ENCODE measurements at places on chromosomes 13 and 19.

- DNase-seq: peak; percentile 38
Observed at GRCh38 chr19:23787106-23787505, 28.4 kb upstream of the ZNF681 start.

DNA sequence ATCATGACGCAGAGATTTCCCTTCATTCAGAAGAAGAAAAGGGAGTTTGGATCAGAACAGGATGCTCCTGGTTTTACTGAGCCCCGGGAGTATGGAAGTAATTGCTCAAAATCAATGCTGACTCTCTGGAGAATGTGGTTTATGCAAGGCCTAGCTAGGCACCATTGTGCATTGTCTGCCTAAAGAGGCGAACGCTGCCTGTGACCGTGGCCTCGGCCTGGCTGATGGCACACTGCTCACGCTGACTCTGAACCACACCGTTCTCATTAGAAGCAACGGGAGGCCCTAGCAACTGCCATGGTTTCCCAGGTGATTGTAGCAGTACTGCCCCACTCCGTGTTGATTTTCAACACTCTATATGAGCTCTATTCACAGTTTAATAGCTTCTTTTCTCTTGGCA is 41.7 kb upstream of the UBL3 start:
- no peak for DNase-seq

DNA sequence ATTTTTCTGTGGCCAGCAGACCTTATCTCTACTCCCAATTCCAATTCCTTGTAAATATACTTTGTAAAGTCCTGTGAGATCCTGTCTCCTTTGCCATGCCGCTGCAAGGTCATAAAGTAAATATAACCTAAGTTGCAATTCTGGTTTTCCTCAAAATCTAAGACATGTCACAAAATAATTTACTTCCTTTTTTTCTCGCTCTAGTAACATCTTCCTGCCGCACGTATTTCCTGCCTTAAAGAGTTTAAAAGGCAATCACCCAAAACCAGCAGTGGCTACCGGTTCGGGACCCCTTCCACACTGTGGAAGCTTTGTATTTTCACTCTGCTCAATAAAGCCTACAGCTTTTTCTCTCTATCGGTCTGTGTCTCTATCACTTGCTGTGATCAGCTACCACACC is 832.0 kb upstream of the SLITRK5 start:
- no peak for DNase-seq

DNA sequence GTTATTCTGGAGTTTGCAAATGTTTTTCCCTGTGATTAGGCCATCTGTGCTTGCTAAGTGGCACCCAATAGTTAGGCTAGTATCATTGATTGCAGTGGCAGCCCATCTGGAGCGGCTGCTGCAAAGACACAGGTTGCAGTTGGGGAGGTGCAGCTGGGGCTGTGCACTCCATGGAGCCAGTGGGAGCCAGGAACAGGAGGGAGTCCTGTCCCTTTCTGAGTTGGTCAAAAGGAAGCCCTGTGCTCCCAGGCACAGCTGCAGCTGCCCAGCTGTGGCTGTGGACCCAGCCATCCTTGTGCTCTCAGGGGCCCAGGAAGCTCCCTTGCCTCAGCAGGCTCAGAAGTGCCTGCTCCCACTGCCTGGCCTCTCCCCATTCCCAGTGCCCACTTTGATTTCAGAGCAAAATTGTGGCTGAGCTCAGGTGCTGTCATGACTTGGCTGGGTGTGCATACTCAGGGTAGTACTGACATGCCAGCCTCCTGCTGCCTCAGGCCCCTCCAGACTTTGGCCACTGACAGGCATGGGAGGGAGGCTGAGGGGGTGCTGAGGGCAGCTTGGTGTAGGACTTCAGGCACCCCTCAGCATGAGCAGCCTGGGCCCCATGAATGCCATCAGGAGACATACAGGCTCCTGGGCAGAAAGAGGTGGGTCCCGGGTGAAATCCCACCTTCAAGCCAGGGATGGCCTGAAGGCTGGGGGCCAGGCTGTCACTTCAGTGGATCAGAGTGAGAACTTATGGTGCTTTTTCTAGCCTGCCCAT is 270.6 kb downstream of the PCDH20 start:
- DNase-seq: no peak

GRCh38 chr13:71913717-71914116 is 46.7 kb upstream of the DACH1 start:
- DNase-seq: no peak

All from osteocyte (in vitro differentiated cells).